ENCODE measurements at places on chromosomes 7 and 10.
A peak's percentile ranks its signal among the peaks of the same experiment; 100 is the strongest.

- DNase-seq = no peak
Observed at GRCh38 chr7:119175911-119176627, 951.6 kb downstream of the ANKRD7 start.

DNA sequence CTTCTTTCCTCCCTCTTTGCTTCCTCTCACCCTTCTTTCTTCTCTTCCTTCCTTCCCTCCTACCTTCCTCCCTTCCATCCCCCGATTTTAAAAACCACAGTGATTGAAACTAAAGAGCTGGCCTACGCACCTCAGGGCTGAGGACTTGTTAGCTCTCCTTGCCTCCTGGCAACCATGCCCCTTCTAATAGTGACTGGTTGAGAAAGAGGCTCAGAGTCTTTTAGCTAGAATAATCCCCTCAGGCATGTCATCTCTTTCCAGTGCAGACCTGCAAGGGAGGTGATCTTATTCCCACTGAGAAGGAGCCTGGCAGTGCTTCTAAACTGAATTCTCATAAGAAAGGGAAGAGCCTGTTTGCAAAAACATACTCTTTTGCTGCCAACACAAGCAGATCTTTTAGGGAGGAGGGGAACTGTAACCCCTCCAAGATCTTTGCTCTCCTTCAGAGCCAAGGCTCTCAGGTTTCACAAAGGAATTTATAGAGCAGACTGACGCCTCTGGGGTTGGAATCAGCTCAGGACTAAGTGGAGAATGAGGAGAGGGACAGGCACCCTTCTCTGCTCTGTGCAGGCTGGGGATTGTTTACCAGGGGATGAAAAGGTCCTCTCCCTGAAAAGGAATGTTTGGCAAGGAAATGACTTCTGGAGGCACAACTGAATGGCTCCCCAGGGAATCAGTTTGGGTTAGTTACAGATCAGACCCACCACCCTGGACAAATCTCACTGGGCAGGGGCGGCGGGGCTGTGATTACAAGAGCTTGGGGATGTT lies 9.4 kb upstream of the ANKRD1 start:
- no peak for DNase-seq

DNA sequence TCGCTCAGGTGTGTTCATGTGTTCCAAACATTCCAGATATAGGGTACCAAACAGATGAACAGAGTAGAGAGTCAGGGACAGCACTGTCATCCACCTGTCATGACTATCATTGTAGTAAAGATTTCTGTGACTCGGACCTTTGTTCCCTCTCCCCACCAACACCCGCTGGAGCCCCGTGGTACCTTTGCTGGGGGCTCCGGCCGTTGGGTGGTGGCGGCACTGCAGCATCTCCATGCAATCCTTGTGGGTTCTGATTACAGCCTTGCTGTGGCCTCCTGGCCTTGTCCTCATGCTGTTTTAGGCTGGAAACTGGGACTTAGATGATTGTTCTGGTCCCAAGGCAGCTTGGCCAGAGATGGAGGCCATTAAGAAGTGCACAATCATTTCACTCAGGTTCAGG lies 247.3 kb downstream of the SKAP2 start:
- DNase-seq = no peak

DNA sequence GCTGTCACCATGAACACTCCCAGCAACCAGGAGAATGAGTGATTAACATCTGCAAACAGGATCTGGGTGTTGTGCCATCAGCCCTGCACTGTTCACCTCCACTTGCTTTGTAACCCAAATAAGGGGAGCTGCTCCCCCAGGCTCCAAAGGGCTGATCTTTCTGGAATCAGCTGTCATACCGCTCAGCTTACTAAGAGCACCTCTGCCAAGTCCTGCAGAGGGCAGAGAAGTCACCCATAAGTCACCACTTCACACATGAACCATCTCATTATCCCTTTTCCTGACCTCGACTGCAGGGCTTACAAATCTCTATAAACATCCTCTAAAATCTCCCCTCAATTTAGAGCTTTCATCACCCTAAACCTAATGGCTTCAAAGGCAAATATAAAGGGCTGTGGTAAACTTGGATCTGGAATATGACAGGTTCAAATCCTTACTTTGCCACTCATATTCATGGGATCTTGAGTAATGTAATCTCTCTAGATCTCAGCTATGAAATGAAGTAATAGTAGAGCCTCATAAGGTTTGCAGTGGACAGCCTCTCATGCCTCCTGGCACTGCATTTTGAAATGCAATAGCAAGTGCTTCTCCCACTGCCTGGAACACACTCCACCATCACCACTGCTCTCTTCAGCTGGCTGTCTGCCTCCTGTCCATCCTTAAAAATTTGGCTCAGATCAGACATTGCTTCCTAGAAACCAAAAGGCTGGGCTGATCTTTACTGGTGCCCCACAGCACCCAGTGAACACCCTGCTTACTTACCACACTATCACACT lies 38.8 kb downstream of the ERLIN1 start:
- no peak for DNase-seq

DNA sequence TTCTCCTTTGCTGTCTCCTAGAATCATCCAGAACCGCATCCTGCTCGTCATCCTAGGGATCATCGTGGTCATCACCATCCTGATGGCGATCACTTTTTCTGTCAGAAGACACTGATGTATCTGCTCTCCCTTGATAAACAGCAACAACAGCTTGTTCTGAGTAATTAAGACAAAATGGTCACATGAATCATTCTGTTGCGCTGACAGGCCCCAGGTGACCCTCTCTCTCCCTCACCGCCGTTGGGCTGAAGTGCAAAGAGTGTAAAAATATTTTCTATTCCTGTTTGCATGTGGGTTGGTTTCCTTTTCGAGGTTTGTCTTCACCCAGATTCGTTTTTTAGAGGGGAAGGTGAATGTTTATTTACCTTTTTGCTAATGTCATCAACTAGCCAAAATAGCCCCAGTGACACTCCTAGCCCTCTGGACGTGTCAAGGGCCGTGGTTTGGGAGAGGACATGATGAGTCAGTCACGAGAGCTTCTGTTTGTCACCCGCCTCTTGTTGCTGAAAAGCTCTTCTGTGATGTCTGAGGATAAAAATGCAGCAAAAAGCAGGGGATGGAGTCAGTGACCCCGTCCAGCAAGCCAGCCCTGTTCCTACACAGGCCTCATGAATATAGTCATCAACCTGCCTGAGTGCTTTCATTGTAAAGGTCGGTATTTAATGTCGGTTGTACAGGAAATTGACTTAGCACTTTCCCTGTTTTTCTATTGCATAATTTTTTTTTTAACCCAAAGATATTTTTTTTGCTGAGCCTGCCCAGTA lies 134.6 kb upstream of the TCF7L2 start:
- DNase-seq = no peak

GRCh38 chr7:44072364-44073231 lies 7.2 kb upstream of the PGAM2 start:
- no peak for DNase-seq

GRCh38 chr10:126391192-126391885 lies 3.1 kb upstream of the ADAM12 start:
- no peak for DNase-seq

GRCh38 chr7:153859239-153859638 lies 193.0 kb upstream of the DPP6 start:
- DNase-seq = no peak

GRCh38 chr10:11104772-11105675 lies 87.4 kb downstream of the CELF2 start:
- no peak for DNase-seq

- DNase-seq = no peak
Observed at GRCh38 chr10:130787243-130787642, 524.3 kb downstream of the TCERG1L start.

DNA sequence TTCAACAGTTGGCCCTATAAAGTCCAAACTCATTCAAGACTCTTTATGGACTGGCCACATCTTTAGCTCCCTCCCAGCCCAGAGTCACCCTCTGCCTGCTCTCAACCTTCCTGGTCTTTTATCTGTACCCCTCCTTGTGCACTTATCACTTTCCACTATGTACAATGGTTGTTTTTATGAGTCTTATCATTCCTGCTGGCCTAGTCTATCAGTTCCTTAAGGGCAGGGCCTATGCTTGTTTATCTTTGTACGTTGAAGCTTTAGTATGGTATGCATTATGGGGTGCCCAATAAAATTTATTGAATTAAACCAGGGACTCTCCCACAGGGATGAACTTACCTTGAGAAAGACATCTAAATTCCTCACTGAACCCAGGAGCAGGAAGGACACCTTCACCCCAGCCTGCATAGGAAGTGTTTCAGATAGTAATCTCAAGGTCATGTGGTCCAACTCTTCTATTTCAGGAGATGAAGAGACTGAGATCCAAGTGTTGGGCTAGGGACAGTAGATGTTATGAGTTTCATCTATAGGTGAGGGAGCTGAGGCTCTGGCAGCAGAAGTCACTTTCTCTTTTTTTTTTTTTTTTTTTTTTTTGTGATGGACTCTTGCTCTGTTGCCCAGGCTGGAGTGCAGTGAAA lies 13.3 kb upstream of the PDCD4 start:
- no peak for DNase-seq

GRCh38 chr10:30092151-30092790 lies 32.9 kb upstream of the JCAD start:
- no peak for DNase-seq

DNA sequence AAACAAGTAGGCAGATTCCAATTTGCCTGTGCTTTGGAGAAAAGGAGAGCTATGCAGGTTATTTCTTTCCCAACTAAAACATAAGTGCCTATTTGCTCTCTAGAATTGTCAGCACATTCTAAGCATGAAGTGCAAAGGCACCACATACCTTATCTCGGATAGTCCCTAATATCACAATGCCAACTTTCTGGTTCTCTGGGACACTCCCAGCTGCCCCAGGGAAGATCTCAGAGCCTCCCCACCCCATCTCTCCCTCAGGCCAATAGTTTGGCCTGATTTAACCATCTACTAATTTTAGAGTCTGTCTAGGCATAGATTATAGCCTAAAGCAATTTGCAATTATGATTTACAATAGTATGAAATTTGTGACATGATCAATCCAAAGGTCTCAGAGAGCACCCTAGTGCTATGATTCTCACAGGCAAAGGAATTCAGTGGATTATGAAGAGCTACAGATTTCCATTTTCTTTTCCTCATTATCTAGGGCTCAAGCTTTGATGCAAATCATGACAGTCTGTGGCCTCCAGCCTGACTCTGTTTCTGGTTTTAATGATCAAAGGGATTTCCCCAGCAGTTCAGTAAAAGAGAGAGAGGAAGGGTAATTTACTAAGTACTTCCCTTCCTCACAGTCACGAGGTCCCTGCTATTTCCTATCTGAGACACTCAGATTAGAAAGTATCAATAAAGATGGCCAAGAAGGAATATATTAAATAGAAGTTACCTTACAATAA lies 29.0 kb upstream of the IL6 start:
- peak; percentile 28 for DNase-seq

DNA sequence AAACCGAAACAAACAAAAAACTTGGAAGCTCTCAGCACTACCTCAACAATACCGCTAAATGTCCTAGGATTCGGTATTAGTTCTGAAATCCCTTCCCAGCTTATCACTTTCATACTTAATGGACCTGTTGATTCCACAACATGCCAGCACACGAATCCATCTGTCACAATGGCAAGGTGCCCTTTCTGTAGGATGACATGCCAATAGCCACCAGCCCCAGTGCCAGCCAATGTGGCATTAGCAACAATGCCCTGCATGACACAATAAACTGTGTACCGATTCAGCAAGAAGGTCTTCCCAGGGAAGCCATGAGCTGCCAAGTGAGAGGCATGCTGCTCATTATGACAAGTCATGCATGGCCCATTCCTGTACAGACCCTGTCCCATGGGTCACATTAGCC lies 35.6 kb upstream of the CHCHD3 start:
- DNase-seq = no peak

DNA sequence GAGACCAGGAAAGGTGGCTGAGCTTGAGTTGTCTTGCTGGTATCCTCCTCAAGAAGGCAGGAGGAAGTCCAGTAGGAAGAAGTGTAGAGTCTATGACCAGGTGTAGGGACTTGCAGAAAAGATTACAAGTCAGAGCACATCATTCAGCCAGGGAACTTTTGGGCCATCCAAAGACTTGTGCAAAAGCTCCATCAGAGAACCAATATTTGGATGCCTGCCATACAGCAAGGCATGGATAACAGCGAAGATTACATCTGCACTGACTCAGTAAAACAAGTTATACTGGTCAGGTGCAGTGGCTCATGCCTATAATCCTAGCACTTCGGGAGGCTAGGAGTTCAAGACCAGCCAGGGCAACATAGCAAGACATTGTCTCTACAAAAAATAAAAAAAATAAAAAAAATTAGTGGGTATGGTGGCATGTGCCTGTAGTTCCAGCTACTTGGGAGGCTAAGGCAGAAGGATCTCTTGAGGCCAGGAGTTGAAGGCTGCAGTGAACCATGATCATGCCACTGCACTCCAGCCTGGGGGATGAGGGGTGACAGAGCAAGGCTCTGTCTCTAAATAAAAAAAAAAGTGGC lies 13.2 kb upstream of the NMT2 start:
- DNase-seq = no peak

DNA sequence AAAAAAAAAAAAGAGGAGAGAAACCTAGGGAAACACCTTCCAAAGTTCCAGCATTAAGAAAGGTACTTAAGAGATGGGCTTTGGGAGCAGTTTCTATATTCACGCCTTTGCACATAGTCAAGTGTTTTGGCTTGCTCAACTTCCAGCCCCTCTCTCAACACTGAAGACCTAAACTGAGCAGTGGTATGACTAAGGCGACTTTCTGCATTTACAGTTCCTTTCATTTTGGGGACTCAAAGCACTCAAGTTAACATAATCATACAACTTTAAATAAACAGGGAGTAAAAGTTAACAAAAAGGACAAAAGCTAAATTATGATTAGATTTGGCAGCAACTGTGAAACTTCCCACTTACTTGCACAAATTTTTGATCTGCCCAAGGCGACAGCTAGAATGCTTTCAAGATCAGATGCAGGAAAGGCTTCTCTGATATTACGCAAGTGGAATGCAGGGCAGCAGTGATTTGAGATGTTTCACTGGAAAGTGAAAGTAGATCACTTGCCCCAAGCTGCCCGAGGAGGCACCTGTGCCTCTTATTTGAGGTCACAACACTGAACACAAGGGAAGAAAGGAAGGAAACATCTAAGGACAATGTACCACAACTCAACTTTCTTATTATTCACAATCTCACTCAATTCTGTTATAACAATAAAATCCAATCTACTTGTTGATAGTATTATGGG lies 199.5 kb downstream of the SKAP2 start:
- no peak for DNase-seq

DNA sequence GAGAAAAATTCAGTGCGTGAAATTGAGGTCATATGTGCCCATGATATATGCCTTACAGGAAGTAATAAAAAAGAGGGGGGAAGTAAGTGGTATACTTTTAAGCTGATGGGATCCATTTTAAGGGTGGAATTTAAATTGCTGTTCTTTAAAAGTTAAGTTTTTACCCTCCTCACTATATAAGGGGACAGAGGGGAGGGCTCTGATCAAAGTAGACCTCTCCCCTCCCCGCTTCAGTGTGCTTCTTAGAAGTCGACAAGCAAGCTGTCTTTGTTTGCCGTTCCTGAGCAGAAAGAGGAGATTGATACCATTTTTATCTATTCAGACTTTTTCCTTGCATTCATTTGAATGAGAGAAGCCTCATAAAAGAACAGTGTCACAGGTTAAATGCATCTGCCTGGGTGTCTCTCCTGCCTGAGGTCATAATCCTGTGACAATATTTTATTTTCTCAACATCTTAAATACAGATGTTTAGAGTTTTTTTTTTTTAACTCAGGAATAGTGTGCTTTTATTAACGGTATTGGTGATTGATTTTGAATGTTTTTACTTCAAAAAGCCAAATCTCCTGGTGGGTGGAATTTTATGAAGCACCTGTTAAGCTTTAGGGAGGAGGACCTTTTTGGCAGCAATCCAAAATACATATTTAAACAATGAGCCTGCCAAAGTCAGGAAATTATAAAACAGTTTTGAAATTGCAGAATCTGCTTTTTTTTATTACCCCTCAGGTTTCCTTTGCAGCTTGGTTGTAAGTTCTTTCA lies 141.7 kb downstream of the KAT6B start:
- DNase-seq = no peak

GRCh38 chr7:10468908-10469307 lies 504.8 kb upstream of the PHF14 start:
- no peak for DNase-seq

Data from stimulated activated CD4-positive, alpha-beta T cell treated with anti-CD3 and anti-CD28 coated beads, Interleukin-2, amount 100 ng/mL, for 24 hours (primary cell).